ENCODE measurements at places on chromosomes 16 and 17. TPM values are rescaled to one million over a fixed set of nuclear protein-coding genes. Genes with fewer than 3 reads are reported as not detected.

Gene RNF167
- polyA plus RNA-seq = 25.4 TPM

Gene LRRC3C
- 0.24 TPM for polyA plus RNA-seq

GRCh38 chr17:50392621-50393020 is 4.7 kb downstream of the LRRC59 start:
- DNase-seq = no peak

Gene FOXJ1
- not detected for polyA plus RNA-seq

GRCh38 chr17:70067134-70067533 is 7.9 kb upstream of the KCNJ16 start:
- DNase-seq = no peak

DNA sequence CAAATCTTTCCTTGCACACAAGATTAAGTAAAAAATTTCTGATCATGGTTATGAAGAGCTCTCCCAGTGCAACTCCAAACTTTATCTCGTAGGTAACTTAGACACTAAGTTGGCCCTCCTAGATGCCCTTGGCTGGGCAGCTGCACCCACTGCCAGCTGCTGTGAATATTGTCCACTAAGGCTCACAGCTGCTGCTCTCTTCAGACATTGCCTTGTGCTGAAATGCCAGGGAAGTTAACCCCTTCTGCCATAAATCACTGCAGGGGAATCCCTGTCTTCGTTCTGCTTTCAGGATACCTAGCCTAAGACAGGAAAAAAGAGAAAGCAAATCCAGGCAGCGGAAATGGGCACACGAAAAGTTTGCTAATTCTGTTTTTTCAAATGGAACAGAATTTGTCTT is 106.4 kb downstream of the IRX5 start:
- DNase-seq = no peak

DNA sequence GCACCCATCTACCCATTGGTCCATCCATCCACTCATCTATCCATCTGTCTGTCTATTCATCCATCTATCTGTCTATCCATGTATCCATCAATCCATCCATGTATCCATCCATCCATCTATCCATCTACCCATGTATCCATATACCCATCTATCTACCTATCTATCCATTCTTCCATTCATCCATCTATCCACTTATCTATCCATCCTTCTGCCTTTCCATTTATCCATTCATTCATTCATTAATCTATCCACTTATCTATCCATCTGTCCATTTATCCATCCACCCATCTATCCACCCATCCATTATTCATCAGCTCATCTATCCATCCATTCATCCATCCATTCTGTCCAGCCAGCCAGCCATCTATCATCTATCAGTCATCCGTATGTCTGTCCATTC is 21.5 kb downstream of the TRIM25 start:
- no peak for DNase-seq

GRCh38 chr17:74192950-74193781 is 10.3 kb upstream of the RPL38 start:
- DNase-seq = no peak

DNA sequence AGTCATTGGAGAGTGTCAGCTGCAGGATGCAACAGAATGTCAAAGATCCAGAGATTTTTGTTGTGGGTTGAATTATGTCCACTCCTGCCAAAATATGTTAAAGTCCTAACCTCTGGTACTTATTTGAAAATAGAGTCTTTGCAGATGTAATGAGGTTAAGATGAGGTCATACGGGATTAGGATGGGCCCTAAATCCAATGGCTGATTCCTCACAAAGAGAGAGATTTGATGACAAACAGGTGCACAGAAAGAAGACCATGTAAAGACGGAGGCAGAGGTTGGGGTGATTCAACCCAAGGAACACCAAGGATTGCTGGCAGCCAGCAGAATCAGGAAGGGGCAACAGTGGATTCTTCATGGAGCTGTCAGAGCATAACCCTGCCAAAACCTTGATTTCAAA is 34.5 kb upstream of the USP22 start:
- DNase-seq = no peak

DNA sequence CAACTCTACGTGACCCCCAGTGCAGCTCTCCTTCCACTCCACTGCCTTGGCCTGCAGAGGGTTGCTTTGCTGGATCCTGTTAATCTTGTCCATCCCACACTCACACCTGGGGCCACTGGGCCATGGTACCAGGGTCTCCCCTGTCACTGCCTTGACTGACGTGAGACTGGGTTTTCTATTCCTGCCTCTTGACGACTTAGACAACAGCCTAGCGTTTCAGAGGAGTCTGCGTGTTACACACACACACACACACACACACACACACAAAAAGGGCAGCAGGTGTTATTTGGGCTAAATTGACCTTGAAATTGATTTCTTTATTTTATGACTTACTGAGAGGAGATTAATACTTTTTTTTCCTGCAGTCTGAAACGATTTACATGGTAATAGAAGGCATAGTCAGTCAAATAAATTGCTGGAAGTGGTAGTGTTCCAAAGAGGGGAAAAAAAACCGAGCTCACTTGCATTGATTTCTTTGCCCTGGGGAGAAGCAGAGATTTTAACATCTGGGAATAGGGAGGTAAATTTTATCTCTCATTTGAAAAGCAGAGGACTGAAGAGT is 492.3 kb upstream of the EEF2KMT start:
- no peak for DNase-seq

DNA sequence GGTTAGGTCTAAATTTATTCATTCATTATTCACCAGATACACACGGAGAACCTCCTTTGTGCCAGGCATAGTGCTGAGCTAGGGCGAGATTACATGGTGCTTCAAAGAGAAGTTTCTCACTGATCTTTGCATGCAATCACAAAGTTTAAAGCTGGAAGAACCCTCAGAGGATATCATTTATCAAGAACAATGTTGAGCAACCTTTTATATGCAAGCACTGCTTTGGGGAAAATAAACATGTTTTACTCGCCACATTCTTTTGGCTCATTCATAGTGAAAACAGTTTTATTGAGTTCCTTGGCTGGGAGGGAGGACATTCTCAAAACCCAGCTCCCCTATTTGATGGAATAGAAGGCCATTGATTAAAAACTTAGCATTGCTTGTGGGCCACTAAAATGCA is 49.8 kb upstream of the XYLT1 start:
- no peak for DNase-seq

DNA sequence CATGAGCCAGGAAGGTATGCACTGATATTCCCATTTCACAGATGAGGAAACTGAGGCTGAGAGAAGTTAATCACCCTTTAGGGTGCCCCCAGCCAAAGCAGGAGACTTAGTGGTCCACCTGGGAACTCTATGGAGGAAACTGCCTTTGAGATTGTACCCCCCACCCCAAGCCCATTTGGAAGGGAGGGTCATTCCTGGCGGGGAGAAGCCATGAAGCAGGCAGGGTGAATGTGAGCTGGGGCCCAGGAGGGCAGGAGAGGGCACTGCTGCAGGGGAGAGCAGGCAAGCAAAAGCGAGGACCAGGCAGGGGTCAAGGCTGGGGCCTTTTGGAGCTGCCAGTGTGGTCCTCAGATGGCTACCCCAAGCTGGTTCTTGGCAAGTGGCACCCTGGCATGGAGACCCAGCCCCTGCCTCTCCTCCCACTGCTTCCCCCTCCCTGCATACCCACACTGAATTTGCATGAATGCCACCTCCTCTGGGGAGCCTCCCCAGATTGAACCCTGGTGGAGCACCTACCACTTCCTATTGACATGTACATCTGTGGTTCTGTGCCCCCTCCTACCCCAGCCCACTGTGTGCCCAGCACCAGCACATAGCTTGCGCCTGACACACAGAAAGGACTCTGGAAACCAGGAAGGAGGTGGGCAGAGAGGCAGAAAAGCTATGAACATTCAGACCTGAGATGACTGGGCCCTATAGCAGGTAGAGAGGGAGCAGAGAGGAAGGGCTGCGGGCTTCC is 965 bp upstream of the TMC6 start:
- DNase-seq = no peak

DNA sequence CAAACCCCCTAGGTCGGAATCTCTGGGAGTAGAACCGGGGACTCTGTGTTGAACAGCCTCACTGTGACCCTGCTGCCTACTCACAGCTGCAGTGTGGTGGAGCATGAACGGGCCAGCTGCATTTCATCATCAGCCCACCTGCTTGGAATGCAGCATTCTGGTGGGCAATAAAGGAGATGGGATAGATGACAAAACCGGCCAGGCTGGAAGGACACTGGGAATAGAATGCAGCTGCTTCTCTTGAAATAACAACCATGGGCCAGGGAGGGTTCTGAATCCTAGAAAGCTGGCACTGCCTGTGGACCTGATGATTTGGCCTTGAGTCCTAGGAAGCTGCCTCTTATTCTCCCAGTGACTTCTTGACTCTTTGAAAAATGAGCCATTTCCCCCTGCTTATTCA is 23.5 kb downstream of the CFAP97D1 start:
- DNase-seq = no peak

Gene EVI2A
- polyA plus RNA-seq = 1.1 TPM

Gene CD19
- 0.08 TPM for polyA plus RNA-seq

DNA sequence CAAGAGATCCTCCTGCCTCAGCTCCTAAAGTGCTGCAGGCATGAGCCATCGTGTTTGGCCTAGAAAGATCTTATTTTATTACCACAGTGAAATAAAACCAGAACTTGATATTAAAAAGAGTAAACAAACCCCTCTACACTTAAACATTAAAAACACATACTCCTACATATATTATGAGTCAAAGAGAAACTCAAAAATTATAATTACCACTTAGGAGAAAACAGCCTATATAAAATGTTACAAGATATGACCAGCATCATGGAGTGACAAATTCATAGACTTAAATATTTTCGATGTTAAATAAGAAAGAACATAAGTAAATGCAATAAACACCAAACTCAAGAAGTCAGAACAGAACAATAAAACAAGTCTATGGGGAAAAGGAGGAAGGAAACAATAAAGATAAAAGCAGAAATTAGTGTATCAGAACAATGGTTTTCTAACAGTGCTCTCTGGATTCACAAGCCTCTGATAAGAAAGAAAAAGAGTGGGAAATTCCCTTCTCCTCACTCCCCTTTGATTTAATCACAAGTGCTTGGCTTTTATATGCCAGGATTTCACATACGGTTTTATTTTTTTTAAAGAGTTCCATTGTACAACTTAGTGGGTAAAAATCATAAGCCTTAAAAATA is 23.0 kb downstream of the SKAP1 start:
- no peak for DNase-seq

DNA sequence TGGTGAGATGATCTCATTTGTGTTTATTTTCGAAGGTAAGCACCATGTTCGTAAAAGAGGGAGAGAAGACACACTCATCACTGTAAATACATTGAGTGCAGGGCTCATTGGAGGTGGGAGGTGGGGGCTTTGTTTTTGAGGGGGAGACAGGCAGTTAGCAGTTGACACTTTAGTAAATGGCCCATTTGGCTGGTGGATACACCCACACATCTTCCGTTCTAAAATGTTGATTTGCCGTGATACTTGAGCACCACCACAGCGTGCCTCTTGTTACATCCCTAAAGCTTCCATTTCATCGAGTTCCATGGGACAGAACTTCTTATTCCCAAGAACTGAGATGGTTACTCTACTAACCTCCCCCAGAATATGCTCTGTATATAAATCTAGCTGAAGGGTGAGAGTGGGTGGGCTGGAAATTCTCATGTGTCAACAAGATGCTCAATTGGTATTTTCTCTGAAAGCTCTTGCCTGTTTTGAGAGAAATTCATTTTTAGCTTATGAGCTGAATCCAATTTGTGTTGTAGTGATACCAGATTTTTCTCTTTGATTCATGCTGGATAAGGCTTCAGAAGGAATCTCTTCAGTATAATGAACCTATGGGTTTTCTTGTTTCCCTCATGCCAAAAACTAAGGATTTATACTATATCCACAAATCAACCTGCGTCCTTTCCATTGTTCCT is 314.3 kb downstream of the RBFOX1 start:
- no peak for DNase-seq

Gene C16orf54
- 0.42 TPM for polyA plus RNA-seq

- DNase-seq = no peak
These were observed 71.6 kb downstream of the CDK5R1 start for GRCh38 chr17:32558326-32558955.

- DNase-seq = no peak
These were observed 1.2 kb downstream of the HDAC5 start for GRCh38 chr17:44121997-44122815.

GRCh38 chr16:82735186-82735585 is 108.4 kb downstream of the CDH13 start:
- DNase-seq = no peak

DNA sequence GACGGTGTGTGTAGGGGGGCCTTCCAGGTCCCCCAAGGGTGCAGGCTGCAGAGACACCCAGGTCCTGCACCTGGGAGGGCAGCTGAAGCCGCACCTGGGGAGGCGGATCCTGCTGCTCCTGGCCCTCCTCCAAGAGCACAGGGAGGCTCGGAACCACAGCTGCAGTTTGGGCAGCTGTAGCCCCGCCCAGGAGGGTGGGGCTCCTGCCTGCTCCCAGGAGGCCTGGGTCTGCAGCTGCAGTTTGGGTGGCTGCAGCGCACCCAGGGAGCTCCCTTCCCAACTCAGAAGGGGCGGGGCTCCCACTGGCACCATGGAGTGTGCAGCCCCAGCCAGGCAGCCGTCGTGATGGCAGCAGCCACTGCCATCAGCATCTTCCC is 69.4 kb upstream of the NKD1 start:
- DNase-seq = no peak

DNA sequence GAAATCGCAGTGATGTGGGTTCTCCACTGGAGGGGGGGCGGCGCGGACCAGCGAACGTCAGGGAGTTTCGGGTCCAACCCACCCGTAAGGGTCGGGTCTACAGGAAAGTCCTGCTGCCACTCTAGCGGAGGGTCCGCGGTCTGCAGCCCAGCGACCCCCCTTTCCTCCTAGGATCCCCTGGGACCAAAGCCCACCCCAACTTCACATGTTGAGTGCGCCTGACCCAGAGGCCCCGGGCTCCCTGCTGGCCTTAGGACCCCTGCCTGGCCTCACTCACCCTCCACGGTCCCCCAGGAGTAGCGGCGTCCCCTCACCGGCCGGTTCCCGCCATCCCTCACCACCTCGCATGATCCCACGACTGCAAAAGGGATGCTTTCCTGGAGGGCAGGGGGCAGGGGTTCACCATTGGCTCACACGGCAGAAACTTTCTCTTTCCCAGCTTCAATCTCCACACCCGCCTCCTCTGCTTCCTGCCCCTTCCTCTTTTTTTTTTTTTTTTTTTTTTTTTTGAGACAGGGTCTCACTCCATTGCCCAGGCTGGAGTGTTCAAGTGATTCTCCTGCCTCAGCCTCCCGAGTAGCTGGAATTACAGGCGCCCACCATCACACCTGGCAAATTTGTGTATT is 3.1 kb downstream of the SEPTIN1 start:
- no peak for DNase-seq

DNA sequence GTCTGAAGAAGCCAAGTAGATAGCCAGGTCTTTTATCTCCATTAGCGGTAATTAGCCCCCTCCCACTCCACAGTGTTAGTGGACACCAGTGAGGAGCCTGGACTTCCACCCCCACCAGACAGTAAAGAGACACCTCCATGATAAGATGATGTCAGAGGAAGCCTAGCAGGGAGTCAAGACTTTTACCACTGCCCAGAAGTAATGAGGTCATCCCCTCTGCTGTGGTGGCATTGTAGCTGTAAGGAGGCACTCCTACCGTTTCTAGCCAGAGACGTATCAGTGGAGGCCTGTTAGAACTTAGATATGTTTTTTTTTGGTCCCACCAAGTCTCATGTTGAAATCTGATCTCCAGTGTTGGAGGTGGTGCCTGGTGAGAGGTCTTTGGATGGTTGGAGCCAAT is 38.1 kb downstream of the PIK3R5 start:
- DNase-seq = no peak

GRCh38 chr17:9968881-9969280 is 63.8 kb upstream of the RCVRN start:
- DNase-seq = no peak

All from liver (tissue), 10 donors.